Left ventricle myocardium superior (tissue), 1 donor: ENCODE measurements at places on chromosomes 1 and 21. TPM values are rescaled to one million over a fixed set of nuclear protein-coding genes. Genes with fewer than 3 reads are reported as not detected.

The GJA9 gene
- total RNA-seq = not detected

The TEX38 gene
- not detected for total RNA-seq

The PPIH gene
- total RNA-seq = 20.3 TPM

The OR2T33 gene
- total RNA-seq = not detected

The A3GALT2 gene
- total RNA-seq = not detected

The CACYBP gene
- 92.5 TPM for total RNA-seq

The ALG14 gene
- 1.3 TPM for total RNA-seq

The HSPB7 gene
- 3,996 TPM for total RNA-seq

The RCOR3 gene
- total RNA-seq = 53.0 TPM
